CD8-positive, alpha-beta memory T cell (primary cell): ENCODE measurements at places on chromosomes 11 and 22.

DNA sequence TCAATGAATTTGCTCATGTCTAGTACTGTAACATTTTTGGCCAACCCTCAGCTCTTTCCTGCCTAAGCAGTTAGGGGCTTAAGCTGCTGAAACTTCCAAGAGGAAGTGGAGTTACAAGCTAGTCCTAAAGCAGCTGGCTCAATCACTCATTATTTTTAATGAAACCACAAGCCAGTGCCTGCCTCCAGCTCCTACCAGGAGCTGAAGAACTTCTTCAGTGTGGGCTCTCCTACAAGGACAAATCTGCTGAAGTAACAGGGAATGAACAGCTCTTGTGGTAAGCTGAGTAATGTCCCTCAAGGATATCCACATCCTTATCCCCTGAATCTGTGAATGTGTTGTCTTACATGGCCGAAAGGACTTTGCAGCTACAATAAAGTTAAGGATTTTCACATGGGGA, 112.5 kb downstream of the BBOX1 start:
- no peak for DNase-seq

DNA sequence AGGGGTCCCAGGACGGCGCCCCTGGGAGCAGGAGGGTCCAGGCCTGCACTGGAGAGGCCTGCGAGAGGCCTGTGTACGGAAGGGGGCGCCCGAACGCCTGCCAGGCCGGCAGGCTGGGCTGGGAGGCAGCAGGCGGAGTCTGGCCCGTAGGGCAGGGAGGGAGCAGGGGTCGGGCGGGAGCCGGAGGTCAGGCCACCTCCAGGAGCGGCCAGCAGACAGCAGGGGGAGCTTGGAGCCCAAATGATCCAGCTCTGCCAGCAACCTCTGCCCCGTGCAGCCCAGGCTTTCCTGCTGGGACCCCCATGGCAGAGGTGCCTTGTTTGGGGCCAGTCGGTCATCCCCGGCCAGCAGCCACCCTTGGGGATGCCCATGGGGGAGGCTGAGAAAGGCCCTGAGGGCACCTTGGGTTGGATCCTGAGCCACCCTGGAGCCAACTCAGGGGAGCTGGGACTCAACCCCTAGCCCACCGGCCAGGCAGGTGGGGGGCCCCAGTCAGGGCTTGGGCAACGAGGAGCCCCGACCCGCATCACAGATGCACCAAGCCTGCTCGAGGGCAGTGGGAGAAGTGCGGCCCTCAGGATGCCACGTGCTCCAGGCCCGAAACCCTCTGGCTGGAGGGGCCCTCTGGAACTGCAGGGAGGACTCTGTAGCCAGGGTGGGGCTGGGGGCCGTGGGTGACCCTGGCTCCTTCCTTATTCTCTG, 9.6 kb upstream of the SYT8 start:
- no peak for DNase-seq

DNA sequence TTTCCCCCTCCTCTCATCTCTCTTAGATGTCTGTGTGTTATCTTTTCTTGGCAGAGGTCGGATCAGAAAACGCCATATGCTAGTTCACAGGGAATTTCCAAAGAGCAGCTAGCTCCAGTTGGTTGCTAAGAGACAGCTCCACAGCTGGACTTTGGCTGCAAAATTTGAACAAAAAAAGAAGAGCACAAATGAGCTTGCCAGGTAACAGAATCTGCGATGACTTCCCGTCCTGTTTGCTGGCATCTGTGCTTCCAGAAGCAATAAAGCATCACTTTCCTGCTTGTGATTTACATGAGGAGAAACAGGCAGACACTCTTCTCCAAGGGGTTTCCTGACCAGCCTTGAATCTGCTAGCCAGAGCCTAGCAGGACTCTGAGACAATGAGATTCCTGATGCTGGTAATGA, 596.0 kb upstream of the B3GAT1 start:
- DNase-seq: no peak

GRCh38 chr11:2404735-2405196, 4.2 kb downstream of the TSSC4 start:
- no peak for DNase-seq

DNA sequence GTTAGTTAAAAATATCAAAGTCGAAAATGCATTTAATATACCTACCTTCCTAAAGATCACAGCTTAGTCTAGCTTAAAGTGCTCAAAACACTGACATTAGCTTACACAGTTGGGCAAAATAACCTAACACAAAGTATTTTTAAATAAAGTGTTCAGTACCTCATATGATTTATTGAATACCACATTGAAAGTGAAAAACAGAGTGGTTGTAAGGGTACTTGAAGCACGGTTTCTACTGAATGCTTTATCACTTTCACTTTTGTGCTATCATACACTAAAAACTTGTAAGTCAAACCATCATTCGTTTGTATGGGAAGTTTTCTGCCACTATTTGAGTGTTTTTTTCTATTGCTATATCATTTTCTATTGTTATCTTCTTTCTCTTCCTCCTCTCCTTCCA, 36.6 kb downstream of the ZBTB44 start:
- no peak for DNase-seq

DNA sequence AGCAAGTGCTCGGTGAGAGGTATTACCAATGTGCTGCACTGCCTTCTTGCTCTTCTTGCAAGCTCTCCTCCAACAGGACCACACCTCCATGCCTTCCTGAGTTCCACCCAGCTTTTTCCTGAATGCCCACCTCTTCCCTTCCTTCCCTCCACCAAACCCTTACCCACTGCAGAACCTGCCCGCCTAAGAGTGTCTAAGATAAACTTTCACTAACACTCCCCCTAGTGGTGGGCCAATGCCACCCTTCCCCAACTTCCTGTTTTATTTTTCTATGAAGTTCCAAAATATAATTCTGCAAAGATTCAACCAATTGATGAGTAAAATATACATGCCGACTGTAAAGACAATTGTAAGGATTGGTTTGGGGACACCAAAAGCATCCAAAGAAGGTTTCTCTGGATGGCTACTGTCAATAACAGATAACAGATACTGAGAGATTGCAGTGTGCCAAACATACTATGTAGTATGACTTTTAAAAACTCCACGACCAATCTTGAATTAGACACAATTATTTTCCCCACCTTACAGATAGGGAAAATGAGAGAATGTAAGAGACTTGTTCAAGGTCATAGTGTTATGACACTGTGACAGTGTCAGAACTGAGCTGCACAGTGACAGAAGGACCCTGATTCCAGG, 38.6 kb upstream of the BMAL1 start:
- peak; percentile 66 for DNase-seq

DNA sequence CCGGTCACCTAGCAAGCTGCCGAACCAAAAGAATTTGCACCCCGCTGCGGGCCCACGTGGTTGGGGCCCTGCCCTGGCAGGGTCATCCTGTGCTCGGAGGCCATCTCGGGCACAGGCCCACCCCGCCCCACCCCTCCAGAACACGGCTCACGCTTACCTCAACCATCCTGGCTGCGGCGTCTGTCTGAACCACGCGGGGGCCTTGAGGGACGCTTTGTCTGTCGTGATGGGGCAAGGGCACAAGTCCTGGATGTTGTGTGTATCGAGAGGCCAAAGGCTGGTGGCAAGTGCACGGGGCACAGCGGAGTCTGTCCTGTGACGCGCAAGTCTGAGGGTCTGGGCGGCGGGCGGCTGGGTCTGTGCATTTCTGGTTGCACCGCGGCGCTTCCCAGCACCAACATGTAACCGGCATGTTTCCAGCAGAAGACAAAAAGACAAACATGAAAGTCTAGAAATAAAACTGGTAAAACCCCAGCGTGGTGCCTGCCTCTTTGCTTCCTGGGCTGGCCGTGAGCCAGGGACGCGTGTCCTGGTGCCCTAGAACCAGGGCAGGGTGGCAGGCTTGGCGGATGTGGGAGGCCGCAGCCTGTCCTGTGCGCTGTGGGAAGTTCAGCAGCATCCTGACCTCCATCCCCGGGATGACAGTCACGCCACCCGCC, 13.2 kb downstream of the CCND1 start:
- DNase-seq: no peak

GRCh38 chr11:120023120-120023519, 114.8 kb downstream of the TRIM29 start:
- DNase-seq: no peak

DNA sequence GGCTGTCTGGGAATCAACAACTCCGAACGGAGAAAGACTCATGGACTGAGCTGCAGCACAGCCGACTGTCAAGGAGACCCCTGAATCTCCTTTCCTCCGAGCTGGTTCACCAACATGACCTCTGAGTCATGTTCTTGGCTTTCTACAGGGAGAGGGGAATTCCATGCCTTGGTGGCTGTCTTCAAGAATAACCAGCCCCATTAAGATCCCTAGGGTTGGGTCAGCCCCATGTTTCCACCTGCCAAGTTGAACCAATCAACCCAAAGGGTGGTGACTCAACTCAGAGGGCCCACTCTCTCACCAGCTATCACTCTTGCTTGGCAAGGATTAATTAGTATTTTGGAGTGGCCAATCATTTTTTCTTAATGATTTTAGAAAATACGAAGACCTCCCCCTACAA, 28.3 kb upstream of the IGSF22 start:
- DNase-seq: no peak

GRCh38 chr11:85874265-85874664, 19.1 kb downstream of the CCDC83 start:
- DNase-seq: no peak

DNA sequence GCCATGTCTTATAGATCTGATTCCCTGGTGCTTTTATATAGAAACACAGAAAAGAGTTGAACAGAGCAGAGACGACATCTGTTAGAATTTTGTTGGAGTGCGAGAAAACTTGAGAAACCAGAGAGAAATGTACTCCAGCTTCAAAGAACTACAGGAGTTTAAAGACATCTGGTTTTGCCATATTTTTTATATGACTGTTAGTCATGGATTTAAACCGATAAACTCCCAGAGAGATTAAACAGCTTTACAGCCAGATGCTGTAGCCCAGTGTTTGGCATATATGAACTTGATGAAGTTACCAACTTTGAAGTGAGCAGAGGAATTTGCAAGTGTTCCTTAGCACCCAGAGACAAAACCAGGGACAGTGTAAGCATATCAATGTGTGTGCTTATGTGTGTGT, 1083.1 kb downstream of the LRRC4C start:
- no peak for DNase-seq

- DNase-seq: peak; percentile 23
Observed at GRCh38 chr11:59802639-59803176, 7.9 kb downstream of the MRPL16 start.

- DNase-seq: no peak
Observed at GRCh38 chr11:64829536-64830251, 14.8 kb downstream of the CDC42BPG start.

DNA sequence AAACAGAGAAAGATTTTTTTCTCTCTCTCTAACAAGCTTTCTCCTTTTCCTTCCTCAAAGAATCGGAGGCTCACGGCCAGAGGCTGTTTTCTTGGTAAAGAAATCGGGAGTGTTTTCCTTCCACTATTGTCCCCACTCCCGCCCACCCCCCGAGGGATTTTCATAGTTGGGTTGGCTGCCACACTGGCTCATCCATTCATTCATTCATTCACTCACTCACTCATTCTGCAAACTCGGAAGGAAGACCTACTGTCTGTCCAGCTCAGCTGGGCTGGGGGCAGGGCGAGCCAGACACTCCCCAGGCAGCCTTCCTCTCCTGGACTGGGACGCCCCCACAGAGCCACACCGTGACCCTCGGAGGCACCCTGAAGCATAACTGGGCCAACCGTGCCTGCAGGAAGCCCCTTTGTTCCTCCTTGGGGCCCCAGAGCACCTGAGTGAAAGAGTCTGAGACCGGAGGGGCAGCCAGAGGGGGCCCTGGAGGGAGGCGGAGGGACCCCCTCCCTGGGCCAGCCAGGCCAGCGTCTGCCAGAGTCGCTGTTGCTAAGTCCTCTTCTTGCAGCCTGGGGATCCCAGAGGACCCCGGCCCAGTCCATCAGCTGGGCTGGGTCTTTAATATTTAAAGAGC, 17.0 kb downstream of the CDKN1C start:
- no peak for DNase-seq

DNA sequence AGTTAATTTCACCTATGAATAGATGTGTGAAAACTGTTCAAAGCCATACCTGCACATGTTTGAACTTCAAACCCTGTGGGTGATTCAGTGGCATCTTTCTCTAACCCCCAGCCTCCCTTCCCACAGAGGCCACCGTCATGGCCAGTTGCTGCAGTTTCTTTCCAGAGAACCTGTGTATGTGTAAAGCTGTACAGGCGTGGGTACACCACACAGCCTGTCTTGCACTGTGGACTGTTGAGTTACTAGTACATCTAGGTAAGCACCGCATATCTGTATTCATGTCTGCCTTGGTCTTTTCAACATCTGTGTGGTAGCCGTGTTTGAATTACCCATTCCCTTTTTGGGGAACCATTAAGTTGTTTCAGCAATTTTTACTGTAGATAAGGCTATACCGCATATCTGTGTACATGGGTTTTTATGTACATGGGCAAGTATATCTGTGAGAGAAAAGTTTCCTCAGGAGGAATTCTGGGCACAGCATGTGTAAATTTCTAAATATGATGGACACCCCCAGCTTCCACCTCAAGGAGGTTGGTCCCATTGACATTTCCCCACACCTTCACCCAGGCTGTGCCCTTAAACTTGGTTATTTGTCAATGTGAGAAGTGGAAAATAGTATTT, 13.9 kb downstream of the NEAT1 start:
- DNase-seq: no peak

DNA sequence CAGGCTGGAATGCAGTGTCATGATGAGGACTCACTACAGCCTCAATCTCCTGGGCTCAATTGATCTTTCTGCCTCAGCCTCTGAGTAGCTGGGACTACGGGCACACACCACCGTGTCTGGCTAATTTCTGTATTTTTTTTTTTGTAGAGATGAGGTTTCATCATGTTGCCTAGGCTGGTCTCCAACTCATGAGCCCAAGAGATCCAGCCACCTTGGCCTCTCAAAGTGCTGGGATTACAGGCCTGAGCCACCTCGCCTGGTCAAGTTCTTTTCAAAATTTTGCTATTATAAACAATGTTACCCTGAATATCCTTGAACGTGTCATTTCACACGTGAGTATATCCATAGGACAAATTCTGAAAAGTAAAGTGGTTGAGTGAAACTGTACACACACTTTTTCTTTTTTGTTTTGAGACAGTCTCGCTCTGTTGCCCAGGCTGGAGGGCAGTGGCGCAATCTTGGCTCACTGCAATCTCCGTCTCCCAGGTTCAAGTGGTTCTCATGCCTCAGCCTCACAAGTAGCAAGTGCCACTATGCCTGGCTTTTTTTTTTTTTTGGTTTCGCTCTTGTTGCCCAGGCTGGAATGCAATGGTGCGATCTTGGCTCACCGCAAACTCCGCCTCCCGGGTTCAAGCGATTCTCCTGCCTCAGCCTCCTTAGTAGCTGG, 21.6 kb upstream of the EP300 start:
- no peak for DNase-seq

DNA sequence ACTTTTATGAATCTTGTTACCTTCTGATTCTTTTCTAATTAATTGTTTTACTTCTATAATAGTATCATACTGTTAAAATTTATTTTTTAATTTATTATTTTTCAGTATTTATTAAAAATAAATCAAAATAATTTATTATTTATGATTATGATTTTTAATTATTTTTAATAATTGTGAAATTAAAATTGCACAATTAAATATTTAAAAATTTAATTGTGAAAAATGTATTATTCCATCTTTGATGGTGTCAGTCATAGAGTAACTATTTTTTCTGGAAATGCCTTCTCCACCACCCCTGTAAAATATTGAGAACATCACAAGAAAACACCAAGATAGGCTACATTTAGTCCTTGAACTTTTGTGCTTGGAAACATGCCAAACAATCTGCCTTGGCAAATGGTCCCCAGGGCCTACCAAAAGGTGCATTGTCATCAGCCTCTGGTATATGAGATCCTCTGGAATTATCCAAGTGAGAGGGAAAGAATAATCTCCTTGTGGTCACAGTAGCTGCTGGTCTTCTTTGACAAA, at the start of gene OR8H2:
OR8H2 (plus strand) TSS at position 478 of the 528 bp plus-strand sequence. CDS start 1,356 bp downstream, outside the sequence.
- no peak for DNase-seq

- DNase-seq: no peak
Observed at GRCh38 chr11:47109051-47109726, 67.5 kb downstream of the ARFGAP2 start.

- no peak for DNase-seq
Observed at GRCh38 chr11:12944889-12945288, 64.2 kb upstream of the RASSF10 start.
